ENCODE measurements at places on chromosomes 1 and 21.

GRCh38 chr1:17148950-17149608 is 29.8 kb upstream of the PADI2 start:
- no peak for DNase-seq

DNA sequence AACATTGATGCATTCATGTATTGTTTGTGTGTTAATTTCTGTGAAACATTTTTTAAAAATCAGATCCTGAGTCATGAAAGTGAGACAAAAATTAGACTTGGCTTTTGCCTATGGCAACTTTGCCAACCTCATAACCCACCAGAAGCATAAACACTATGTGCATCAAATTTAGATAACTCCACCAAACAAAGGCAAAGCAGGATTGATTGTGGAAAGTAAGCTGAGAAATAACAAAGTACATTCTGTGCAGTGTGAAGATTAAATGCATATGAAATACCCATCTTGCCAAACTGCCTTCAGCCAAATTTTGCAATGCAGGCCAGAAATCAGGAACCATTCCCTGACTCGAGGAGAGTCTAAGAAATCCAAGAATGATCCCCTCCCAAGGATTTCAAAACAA is 493.4 kb downstream of the AJAP1 start:
- DNase-seq = no peak

DNA sequence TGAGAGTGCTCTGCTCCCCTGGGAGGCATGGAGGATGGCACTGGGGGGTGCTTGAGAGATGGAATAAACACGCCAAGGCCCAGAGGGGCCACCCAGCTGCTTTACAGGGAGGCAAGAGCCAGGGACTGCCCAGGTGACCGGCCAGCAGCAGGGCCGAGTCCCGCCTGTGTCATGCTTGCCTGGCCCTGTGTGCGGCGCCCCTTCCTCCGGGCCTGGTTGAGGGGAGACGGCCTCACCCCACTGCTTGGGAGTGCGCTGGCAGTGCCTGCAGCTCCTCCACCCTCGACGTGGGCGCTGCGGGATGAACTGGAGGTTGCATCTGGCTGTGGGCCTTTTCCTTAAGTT is 33.1 kb upstream of the COL6A2 start:
- DNase-seq = no peak

GRCh38 chr1:51612447-51612961 is 4.4 kb upstream of the OSBPL9 start:
- DNase-seq = no peak

- DNase-seq = no peak
Measured at GRCh38 chr1:79549201-79549600, 542.7 kb upstream of the ADGRL4 start.

DNA sequence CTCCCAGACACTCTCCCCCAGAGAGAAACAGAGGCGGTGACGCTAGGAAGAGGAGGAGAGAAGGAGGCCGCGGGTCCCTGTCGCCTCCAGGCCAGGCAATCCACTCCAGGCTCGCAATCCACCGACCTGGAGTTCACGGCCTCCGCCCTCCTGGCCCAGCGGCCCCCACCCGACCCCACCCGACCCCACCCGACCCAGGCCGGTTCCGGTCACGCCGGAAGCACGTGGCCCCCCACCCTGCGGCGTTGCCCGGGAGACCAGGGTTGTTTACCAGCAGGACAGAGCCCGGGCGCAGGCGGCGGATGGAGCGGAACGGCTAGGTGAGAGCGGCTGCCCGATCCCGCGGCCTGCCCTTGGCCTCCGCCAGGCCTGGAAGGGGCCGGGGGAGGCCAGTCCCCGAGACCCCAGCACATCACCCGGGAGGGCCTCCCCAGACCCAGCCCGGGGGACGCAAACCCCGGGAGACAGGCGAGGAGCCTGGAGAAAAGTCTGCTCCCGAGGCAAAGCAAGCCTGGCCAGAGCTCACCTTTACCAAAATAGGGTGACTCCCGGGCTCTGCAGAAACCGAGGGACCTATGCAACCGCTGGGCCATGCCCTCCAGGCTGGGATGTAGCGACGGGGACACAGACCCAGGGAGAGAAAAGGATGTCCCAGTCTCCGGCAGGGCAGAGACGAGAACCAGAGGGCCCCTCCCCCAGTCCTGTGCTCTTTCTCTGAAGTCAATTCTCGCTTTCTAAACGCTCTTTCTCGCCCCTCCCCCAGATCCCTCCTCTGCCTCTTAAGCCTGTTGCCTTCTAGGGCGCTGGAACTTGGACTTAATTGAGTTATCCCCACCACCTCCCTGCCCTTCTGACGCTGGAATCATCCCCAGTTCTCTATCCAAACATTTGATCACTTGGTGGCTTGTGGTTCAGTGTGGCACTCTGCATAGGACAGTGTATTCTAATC is at the start of the genes PLA2G2C and UBXN10:
PLA2G2C (minus strand) TSS at position 685 of the 949 bp plus-strand sequence. CDS start 9,155 bp downstream, outside the sequence.
UBXN10 (plus strand) TSS at position 263 of the 949 bp plus-strand sequence. CDS start 4,466 bp downstream, outside the sequence.
- no peak for DNase-seq

GRCh38 chr1:234559902-234560676 is 49.9 kb downstream of the IRF2BP2 start:
- no peak for DNase-seq

GRCh38 chr1:203408486-203409481 is 57.9 kb upstream of the FMOD start:
- no peak for DNase-seq

DNA sequence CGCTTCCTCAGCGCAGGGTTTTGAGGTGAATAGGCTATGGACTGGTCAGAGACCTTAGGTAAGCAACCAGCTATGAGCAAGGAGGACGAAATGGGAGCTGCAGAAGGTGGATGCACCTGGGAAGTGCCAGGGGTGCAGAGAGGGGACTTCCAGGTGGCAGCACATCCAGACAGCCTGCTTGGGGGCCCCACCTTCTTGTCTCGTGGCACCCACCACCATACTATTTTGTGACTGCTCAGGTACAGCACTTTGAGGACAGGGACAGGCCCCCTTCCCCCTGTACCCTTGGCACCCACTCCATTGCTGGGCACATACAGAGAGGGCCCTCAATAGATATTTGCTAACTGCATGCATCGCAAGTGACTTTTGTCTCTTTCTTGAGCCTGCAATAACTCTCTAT is 777 bp upstream of the KISS1 start:
- no peak for DNase-seq

- DNase-seq = no peak
Measured at GRCh38 chr1:31032266-31032665, 33.3 kb downstream of the PUM1 start.

DNA sequence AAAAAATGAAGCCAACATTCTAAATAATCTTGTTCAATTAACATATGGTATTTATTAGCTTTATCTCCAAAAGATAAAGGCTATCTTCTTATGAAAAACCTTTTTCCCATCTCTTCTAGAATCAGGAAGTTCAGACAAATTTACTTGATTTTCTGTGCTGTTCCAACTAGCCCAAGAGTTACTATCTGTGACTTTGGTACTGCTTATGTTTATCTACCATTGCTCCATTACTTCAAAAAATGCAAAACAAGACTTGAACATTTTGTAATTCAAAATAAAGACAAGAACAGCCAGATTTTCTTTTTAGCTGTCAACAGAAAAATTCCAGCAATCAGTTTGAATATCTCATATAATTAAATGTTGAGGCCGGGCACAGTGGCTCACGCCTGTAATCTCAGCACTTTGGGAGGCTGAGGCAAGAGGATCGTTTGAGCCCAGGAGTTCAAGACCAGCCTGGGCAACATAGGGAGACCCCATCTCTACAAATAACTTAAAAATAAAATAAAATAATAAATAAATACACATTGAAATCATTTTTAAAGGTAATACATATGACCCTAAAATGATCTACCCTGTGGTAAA is 188.5 kb downstream of the LTN1 start:
- no peak for DNase-seq

DNA sequence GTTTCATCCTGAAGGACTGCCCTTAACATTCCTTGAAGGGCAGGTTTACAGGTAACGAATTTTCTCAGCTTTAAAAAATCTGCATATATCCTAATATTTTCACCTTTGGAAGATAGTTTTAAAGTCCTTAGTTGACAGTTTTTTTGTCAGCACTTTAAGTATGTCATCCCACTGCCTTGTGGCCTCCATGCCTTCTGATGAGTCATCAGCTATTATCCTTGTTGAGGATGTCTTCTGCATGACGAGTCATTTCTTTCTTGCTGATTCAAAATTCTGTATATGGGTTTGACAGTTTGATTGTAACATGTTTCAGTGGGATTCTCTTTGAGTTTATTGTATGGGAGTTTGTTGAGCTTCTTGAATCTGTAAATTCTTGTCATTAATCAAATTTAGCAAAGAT is 500.6 kb downstream of the DISC1 start:
- DNase-seq = no peak

GRCh38 chr1:155706139-155706538 is 17.2 kb downstream of the DAP3 start:
- DNase-seq = no peak

DNA sequence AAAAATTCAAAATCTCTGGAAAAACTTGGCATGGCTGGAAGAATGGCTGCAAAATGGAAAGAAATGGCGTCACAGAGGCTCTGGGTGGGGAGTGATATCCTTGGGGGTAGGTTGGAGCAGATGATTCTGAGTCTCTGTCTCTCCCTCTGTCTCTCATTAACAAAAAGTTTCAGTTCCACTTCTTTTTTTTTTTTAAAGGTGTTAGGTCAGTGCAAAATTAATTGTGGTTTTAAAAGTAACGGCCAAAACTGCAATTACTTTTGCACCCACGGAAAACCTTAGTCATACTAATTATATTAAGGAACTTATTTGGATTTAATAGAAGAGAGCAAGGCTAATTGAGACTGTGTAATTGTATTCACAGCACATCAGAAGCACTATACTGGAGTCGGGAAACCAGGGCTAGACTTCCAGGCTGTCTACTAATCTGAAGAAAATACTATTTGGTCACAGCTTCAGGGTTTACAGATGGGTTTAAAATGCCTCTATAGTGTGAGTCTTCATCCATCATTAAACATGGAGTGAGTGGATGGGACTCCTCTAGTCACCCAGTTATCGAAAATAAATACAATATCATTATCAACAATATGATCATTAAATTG is 289.1 kb upstream of the PLD5 start:
- no peak for DNase-seq

GRCh38 chr1:230173187-230173975 is 106.3 kb downstream of the GALNT2 start:
- no peak for DNase-seq

DNA sequence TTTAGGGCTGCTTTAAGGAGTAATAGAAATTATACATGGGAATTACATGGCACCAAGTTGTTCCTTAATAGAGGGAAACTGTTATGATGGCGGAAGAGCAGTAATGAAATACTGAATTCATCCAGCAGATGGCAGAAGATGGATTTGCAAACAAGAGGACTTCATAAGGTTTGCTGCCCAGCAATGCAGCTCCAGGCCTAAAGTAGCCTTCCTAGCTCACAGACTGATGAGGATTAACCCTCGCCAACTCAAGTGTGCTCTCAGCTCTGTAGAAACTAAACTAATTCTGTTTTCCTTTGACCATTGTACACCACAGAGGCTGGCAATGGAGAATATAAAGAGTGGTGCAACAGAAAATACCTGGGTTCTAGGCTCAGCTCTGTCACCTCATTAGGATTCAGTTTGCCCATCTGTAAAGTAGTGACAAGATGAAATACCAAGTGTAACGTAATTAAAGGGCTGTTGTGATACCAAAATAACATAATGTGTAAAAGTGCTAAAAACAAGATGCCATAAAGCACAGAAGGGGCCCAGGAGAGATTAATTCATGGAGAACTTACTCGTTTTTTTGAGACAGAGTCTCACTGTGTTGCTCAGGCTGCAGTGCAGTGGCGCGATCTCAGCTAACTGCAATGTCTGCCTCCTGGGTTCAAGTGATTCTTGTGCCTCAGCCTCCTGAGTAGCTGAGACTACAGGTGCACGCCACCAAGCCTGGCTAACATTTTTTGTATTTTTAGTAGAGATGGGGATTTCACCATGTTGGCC is 102.4 kb upstream of the SERBP1 start:
- no peak for DNase-seq

GRCh38 chr1:213008564-213008963 is 7.1 kb downstream of the ANGEL2 start:
- DNase-seq = no peak

DNA sequence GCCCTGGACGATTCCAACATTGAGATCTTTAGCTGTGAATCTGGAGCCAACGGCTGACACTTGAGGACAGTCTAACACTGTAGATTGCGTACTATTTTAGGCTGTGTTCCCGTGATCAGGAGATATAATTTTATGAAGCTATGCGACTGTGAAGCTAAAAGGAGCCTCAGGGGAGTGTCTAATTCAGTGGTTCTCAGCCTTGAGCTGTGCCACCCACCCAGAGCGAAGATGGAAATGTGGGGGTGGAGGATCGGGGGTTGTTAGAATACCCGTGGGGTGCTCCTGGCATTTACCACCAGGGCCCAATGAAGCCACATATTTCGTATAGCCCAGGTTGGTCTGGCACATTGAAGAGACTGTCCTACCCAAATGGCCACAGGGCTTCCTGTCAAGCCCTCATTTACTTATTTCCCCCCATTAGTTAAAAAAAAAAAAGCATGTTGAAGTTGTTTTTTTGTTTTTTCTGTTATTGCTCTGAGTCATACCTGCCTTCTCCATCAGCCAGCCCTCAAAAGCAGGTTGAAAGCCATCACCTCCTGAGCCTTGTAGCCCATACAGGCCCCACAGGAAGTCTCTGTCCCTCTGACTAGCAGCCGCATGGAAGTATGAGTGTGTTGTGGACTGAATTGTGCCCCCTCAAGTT is 141.7 kb downstream of the GALNT2 start:
- no peak for DNase-seq

DNA sequence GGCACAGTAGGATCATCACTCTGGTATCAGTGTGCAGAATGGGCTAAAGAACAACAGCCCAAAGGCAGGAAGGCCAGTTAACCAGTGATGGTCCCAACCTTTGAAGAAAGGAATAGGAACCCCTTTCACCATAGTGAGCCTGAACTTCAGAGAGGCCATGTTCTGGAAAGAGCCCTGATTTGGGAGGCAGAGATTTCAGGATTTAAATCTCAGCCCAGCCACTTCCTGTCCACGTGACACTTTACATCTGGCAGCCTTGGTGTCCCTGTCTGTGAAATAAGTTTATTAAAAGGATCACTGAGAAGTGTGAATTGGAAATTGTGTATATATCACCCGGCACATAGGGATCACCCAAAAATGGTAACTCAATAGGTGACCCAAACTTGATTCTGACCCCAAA is 13.0 kb downstream of the MATN1 start:
- DNase-seq = no peak

DNA sequence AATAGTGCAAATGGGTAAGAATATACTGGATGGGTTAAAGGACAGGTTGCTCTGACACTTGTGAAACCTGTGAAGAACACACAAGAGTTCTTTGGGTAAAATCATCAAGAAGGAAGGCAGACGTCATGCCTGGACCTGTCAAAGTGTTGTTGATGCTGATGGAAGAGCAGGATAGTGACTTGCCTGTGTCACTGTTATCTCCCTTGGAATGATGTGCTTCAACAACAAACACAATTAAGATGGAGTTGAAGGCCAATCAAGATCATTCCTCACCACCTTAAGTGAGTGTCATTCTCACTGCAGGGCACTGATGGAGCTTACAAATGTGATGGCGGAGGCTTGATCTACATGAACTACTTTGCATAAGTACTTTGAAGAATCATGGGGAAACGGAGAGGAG is 73.2 kb downstream of the LRRN2 start:
- DNase-seq = no peak

DNA sequence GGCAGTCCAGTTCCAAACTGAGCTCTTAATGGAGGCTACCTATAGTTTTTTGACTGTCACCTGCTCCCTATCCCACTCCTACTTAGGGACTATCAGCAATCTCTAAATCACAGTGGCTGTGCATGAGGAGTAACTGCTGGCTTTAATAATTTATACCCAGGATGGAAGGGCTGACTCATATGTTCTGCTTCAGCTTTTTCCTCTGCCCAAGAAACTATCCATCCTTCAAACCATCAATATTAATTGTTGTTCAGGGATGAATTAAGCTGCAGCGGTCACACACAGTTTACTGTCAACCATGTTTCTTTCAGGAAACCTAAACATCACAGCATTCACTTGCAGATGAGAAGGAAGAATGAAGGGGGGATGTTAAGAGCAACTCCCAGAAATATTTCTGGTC is 9.0 kb upstream of the PGBD5 start:
- DNase-seq = no peak

Data from cortex of kidney (tissue), 1 donor.